CD4-positive, alpha-beta T cell treated with Interleukin-12 subunit alpha and Interleukin-12 subunit beta, for 1 hour (primary cell): ENCODE measurements at places on chromosomes 16 and 17.

DNA sequence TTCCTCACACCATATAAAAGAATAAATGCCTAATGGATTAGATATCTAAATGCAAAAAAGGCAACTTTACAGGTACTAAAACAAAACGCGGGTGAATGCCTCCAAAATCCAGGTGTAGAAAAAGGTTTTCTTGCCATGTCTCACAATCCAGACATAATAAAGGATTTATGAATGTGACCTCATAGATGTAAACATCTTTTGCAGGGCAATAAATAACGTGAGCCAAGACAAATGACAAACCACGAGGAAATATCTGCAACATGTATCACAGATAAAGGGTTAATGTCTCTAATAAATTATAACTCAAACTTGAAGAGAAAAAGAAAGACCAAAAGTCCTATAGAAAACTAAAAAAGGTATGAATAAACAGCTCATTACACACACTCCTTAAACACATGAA is 180.7 kb downstream of the PARN start:
- DNase-seq = no peak

DNA sequence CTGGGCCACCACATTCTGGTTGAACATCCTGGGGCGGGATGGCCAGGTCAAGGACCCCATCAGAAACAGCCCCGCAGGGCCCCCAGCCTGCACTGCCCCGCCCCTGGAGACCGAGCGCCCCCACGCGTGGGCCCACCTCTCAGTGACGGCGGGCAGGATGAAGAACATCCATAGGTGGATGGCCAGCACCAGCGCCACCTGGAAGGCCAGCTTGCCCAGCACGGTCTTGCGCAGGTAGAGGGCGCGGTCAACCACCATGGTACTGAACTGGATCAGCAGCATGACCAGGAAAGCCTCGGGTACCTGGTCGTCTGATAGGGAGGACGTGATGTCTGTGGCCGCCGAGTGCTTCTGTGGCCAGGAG is 13.6 kb downstream of the CTU2 start:
- no peak for DNase-seq

- DNase-seq = no peak
Observed at GRCh38 chr16:27398894-27399853, 2.8 kb upstream of the IL21R start.

GRCh38 chr16:2205967-2206313 is 686 bp downstream of the MLST8 start:
- no peak for DNase-seq

GRCh38 chr17:35566968-35567367 is 6.3 kb upstream of the SLFN14 start:
- no peak for DNase-seq

DNA sequence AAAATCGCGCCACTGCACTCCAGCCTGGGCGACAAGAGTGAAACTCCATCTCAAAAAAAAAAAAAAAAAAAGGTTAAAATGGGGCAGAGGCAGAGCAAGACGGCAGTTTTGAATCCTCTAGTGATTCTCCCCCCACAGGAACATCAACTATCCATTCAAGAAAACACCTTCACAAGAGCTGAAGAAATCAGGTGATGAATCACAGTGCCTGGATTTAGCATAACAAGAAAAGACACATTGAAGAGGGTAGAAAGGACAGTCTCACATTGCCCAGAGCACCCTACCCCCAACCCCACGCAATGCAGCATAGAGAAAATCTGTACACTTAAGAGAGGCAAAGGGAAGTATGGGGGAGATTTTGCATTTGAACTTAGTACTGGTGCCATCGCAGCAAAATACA is 28.8 kb upstream of the RNF43 start:
- DNase-seq = no peak

GRCh38 chr17:82780195-82780594 is 28.3 kb downstream of the TBCD start:
- DNase-seq = no peak

DNA sequence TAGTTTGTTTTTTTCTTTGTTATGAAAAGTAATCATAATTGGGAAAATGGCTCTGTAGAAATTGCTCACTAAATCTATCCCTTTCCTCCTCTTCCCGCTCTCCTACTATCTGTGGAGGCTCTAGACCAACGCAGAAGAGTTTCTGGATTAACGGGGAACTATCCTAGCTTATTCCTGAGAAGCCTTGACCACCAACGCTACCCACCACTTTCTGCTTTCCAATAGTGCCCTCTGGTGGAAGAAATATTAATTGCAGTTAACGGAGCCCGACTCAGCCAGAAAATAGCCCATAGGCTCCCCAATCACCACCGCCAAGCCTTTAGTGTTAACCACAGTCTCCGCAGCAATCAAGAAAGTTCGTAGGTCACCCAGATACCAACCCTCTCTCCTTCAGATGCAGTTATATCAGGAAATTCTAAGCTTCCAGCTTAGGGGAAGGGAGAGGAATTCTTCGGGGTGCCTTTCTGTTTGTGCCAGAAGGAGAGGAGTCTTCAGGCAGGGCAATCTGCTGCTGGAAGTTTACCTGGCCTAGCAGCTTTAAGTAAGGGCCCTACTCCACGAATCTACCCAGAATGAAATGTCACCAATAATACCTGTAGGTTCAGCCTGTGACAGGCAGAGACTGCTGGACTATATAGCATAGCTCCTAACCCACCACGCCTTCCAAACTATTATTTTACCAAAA is 23.0 kb upstream of the NSRP1 start:
- peak; percentile 71 for DNase-seq

GRCh38 chr17:10025976-10026901 is 121.2 kb upstream of the RCVRN start:
- no peak for DNase-seq

DNA sequence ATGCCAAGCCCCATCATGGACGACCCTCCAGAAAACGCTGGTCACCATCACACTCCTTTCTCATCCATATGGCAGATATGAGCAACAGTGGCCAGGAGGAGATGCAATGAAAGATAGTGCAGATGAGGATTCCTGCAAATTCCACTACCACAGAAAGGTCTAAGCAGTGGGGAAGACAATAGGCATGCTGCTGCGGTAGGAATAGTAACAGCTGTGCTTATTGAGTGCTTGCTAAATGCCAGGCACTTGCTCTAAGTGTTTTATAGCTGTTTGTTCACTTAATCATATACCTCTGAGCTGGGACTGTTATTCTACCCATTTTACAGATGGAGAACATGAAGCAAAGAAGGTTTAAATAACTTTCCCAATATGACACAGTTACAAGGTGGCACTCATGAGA is 46.6 kb upstream of the AKAP1 start:
- DNase-seq = no peak

GRCh38 chr16:58042886-58043515 is 17.4 kb downstream of the MMP15 start:
- no peak for DNase-seq

- DNase-seq = no peak
Observed at GRCh38 chr16:23516366-23517137, 6.3 kb upstream of the GGA2 start.

- DNase-seq = no peak
Observed at GRCh38 chr16:10926867-10927266, 15.4 kb downstream of the DEXI start.

GRCh38 chr16:83920894-83921491 is 22.1 kb downstream of the MLYCD start:
- DNase-seq = no peak
